ENCODE measurements at places on chromosomes 6 and 20.

DNA sequence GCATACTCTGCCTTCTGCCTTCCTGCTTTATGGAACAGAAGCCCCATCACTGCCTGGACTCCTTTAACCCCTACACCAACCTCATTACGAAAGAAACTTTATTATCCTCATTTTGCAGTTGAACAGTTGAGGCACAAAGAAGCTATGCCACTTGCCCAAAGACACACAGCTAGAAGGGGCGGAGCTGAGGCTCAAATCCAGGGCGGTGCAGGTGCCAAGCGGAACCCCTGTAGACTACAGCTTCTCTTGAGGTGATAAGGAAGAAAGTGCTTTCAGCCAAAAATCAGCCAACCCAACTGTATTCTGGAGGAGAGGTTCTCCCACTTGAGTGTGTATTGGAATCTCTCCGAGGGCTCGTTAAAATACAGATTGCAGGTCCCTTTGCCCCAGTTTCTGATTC, 90.5 kb downstream of the PRND start:
- DNase-seq, result no peak

- DNase-seq, result no peak
Observed at GRCh38 chr6:52284131-52284459, 447 bp downstream of the MCM3 start.

DNA sequence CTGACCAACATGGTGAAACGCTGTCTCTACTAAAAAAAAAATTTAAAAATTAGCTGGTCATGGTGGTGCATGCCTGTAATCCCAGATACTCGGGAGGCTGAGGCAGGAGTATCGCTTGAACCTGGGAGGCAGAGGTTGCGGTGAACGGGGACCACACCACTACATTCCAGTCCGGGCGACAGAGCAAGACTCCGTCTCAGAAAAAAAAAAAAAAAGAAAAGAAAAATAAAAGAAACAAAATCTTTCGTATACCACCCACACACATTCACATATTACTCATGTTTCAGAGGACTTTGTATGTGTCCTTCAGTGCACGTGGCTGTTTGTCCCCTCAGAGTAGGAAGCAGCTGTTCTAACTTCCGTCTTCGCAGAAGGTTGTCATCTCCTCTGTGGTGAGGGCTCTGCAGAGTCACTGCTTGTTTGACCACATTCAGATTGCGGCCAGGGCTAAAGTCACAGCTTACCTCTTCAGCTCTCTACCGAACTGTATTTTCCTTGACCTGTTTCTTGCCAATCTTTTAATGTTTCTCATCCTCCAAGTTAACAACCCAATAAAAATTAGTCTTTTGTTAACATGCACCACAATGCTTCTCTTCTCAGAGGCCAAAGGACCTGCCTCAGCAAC, 36.6 kb upstream of the HIVEP1 start:
- no peak for DNase-seq

DNA sequence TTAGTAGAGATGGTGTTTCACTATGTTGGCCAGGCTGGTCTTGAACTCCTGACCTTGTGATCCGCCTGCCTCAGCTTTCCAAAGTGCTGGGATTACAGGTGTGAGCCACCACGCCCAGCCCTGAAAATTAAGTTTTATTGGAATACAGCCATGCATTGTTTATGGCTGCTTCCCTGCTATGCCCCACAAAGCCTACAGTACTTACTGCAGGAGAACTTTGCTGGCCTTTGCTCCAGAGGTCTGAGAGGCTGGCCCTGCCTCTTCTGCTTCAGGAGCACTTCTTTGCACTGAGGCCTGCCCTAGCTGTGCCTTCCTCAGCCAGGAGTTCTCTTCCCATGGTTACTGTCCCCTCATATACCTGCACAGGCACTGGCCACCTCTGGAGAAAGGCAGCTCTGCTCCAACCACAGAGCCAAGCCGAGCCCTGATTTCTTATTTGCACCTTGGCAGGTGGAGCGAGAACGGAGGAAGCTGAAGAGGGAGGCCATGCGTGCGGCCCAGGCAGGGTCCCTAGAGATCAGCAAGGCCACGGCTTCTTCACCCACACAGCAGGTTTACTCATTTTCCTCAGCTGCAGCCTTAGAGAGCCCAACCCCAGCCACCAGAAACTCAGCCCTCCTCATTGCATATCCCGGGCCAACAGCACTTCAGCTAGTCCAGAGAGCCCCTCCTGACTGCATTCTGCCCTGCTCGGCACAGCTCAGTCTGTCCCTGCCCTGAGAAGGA, 20.8 kb downstream of the C20orf173 start:
- no peak for DNase-seq

GRCh38 chr6:39669973-39670342, 55.2 kb downstream of the KIF6 start:
- DNase-seq, result no peak

All from amygdala (tissue), 56 donors.